ENCODE measurements at places on chromosomes 11 and 22.

GRCh38 chr22:25406510-25407210, 157.8 kb upstream of the GRK3 start:
- no peak for DNase-seq

GRCh38 chr11:111913031-111913861, 712 bp downstream of the HSPB2 start:
- no peak for DNase-seq

DNA sequence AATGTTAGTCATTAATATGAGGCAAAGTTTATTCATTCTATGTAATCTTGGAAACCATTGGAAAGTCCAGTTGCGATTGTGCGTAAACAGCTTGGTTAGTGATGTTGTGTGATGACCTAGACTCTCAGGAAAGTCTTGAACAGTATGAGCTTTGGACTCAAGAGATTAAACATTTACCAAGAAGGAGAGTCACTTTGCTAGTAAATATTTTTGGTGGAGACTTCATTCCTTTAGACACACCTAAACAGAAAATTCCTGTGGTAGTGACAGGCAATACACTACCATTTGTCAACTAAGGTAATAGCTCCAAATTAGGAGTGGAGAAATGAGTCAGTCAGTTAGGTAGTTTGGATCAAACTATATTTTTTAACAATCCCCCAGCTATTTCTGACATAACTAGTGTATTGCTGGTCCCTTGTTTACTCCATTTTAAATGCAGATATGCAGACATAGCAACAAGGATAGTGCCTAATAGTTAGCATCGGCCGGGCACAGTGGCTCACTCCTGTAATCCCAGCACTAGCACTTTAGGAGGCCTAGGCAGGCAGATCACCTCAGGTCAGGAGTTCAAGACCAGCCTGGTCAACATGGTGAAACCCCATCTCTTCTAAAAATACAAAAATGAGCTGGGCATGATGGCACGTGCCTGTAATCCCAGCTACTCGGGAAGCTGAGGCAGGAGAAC, 89.3 kb downstream of the ARHGAP42 start:
- DNase-seq: no peak

- no peak for DNase-seq
These were observed 27.5 kb upstream of the FLI1 start for GRCh38 chr11:128666397-128666796.

GRCh38 chr11:104075091-104075490, 38.7 kb downstream of the DDI1 start:
- no peak for DNase-seq
